ENCODE measurements at places on chromosomes 5 and 9.

GRCh38 chr5:169933127-169933526, 47.2 kb downstream of the INSYN2B start:
- DNase-seq = no peak

GRCh38 chr9:134546246-134546731, 95.3 kb upstream of the COL5A1 start:
- no peak for DNase-seq

- no peak for DNase-seq
These were observed 9.5 kb downstream of the IRF1 start for GRCh38 chr5:132480893-132481595.

DNA sequence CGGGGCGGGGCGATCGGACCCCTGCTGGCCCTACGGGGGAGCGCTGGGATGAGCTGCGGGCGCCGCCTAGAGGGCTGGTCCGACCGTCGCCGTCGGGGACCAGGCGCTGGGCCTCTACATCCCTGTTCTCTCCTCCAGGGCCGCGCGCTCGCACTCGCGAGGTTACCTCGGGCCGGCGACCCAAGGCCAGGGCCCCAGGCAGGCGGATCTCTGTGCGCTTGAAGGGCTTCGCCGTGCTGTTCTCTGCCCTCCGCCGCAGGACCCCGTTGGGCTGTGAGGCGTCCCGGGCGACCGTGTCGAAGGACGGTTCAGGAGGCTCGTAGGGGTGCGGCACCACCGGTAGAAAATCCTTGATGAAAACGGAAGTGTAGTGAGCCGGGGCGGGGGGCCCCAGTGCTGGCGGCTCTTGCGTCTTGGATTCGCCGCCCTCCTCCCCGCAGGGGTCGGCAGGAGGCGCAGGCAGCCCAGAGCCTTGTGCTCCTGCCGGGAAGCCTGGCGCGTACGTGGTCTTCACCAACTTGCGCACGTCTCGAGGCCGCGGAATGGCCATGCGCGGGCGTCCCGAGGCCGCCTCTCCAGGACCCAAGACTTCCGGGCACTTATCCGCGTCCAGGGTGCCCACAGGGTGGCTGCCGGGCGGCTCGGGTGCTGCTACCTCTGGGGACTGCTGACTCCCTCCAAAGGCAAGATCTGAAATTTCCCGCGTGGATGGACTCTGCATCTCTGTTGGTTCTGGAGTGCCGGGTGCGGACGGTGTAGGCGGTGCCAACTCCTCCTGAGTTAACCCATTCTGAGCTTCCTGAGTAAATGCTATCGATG, 2.0 kb downstream of the PROB1 start:
- DNase-seq = no peak

DNA sequence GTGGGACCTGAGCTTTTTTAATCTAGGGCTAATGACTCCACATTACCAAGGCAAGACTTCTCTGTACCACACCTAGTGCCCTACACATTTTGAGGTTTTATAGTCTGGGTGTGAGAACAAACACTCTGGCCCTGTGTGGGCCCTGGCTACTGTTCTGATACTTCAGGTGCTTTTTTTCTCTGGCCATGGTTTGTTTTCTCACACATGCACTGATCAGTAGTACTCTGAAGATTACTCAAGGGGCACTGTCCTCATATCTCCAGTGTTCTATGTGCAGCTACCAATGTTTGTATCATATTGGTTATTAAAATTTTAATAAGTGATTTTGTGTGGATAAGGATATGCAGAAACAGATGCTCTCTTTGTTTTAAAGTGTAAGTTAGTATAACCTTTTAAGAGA, 5.9 kb upstream of the C9orf40 start:
- no peak for DNase-seq

DNA sequence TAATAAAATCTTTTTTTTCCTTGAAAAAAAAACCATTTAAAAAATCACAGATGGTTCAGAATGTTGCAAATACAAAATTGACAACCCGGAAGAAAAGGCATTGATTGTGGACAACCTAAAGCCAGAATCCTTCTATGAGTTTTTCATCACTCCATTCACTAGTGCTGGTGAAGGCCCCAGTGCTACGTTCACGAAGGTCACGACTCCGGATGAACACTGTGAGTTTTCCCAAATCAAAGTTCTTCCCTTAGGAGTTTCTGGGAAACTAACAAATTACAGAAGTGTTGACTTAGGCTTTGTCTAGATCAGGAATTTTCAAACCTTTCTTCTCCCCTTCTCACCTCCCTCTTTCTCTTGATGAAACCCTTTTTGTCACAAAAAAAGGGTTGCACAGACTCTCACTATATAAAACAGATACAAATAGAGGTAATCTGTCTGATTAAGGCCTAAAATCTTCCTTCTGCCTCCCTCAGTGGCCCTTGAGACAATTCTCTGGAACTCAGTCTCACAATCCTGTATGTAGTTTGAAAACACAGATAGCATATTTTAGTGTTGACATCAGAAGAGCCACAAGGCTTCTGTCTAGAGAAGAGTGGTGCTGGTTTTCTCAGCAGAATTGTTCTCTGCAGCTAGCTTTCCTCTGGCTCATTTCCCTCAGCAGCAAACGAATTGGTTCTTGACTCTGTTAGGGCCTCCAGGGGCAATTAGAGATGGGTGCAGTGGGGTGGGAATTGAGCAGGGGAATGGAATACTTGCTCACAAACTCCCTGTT, 79.5 kb downstream of the OSMR start:
- no peak for DNase-seq

- DNase-seq = no peak
These were observed 302.4 kb upstream of the PANK3 start for GRCh38 chr5:168881427-168882149.

- no peak for DNase-seq
These were observed 85.6 kb downstream of the RAD23B start for GRCh38 chr9:107368696-107369095.

DNA sequence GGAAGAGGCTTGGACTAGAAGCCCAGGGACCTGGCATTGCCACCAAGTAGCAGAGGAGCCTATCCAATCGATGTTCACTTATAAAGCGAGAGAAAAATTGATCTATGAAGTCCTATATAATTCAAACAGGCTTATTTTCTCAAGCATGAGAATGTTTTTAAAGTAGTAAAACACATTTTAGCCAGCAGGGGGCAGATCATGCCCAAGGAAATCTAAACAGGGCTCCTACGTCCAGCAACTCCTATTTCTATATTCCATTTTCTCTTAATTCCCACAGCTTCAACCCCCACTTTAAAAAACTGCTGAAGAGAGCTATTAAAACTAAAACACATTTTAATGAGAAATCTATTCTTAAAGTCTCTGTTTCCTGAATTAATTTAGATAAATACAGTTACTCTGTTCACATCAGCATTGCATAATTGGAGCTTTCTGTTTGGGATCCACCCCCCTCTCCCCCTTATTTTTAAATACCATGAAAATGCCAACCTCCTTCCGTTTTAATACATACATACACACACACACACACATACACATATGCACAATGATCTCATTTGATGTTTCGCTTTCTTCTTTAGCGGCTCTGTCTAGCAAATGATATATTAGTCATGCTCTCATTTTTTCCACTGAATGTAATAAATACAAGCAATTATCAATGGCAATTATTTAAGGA, 144.9 kb downstream of the MYO10 start:
- DNase-seq = peak; percentile 51

GRCh38 chr9:13377171-13377925, 97.9 kb upstream of the MPDZ start:
- no peak for DNase-seq

DNA sequence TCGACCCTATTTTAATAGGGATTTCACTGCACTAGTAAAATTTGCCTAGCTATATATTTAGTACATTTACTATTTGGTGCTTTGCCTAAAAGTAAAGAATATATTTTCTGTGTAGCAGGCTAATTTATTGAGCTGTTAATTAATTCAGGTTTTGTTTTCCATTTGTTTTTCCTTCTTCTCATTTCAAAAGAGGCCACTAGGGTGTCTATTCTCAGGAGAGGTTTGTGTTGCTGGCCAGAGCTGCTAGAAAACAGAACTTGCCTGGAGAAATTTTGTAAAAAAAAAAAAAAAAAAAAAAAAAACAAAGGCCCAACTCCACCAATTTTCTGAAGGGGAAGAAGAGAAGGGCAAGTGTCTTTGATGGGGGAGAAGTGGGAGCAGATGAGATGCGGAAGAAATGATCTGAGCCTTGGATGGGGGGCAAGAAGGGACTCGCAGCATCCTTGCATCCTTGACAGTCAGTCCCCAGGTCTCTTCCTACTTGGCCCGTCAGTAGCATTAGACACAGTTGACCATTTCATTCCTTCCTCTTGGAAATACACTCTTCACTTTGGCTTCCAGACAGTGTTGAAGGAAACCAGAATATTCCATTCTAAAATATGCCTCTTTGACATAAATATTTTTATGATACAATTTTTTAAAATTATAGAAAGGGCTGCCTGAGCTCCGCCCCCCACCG, 318.5 kb downstream of the TRPM3 start:
- DNase-seq = no peak

DNA sequence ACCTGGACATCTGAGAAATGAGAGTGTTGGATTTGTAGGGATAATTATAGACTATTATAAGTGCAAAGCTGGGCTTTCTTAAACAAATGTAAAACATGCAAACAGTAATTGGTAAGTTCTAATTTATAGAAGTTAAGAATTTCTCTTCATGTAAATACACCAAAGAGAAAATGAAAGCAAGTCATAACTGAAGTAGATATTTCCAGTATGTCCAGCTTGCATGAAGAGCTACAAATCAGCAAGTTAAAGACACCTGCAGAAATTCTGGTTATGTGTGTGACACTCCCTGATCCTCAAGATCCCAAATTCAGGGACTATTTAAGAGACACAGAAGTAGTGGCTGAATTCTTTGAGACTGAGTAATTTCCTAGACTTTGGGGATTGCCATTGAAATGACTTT, 308.9 kb downstream of the TLE4 start:
- DNase-seq = no peak

GRCh38 chr5:665541-665955, 27.6 kb downstream of the TPPP start:
- DNase-seq = no peak

DNA sequence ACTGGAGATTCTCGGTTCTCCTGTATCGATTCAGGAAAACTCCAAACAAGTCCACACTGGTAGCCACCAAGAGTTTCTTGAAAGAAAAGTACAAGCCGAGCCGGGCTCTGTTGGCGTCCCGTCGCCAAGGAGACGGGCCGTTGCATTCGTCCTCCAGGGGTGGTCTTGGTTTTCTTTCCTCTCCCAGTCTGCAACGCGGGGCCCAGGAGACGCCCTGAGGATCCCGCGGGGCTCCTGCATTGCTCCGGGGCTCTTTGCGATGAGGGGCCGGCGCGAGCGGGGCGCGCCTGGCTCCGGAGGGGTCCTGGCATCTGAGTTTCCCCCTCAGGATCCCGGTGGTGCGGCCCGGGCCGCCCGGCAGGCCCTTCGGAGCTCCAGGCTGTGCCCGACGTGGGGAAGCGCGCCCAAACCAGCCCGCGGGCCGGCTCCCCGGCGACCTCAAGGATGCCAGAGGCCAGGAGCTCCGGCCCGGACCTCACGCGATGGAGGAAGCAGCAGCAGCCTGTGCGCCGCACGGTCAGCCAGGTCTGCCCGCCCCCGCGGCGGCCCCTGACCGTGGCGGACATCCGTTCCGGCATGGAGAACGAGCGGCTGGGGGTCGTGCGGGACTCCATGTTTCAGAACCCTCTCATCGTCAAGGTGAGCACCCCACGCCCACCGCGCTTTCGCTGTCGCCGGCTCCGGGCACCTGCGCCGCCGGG, at the start of gene CFAP77:
Gene CFAP77 (plus strand): TSS at position 384 of the 701 bp plus-strand sequence. CDS start 61 bp downstream, at position 445.
- DNase-seq = no peak

GRCh38 chr5:51386916-51387883, 4.0 kb downstream of the ISL1 start:
- DNase-seq = no peak

DNA sequence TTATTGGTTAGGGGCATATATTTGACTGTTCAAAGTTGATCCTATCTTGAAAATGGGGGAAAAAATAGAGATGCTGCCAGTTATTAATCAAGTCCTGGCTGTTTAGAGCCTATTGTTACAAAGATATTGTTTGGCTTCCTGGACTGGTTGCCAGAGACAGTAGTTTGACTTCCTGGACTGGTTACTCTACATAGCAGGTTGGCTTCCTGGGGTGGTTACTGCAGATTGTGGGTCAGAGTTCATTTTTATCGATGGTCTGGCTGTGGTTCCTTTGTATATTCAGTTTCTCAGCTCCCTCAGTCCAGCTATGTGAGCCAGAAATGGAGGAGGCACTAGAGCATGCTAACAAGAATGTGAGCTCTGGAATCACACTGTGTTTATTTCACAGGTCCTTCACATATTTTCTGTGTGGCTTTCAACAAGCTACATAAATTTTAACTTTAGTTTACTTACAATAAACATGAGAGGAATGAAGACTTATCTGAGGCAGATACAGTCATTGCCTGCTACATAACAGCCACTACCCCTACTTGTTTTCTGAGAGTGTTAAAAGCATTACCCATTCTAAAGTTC, 137.6 kb downstream of the TRPM3 start:
- no peak for DNase-seq

DNA sequence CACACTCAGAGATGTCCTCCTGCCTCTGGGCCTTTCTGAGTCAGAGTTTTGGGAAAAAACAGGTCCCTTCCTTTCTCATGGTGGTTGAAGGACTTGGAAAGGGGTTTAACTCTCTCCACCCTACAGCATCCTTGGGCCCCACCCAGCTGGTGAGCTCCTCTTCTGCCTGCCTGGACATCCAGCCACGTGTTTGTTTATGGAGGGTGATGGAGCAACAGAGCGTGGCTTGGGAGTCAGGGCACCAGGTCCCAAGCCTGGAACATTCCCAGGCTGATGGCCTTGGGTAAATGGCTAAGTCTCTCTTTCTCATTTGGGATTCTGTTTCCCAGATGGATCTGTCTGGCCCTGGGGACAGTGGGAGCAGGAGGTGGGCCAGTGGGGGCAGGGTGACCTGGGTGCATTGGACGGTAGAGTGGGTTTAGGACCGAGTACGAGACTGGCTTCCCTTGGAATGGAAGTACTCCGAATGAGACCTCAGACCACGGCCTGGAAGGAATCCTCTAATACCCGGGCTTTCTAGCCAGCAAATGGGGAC, 141.1 kb upstream of the IRX2 start:
- no peak for DNase-seq

- DNase-seq = no peak
These were observed 19.7 kb downstream of the HMGXB3 start for GRCh38 chr5:150020249-150020648.

- DNase-seq = no peak
These were observed 48.9 kb downstream of the IL31RA start for GRCh38 chr5:55900068-55900467.

DNA sequence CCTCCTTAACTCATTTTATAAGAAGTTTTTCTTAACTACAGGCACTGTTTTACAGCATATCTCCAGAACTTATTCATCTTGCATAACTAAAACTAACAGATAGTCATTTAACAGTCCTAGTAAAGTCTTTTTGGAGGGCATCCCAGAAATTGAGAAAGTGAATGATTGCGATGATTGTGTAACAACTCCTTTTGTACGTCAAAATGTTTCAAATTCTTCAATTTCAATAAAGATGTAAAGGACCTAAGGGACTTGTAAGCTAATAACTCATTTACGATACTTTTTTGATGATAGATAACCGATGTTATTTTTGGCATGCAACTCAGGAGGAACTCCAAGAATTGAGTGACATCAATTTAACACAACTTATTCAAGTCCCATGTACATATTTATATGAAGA, 42.7 kb downstream of the SVEP1 start:
- no peak for DNase-seq

GRCh38 chr9:122050167-122050566, 42.9 kb downstream of the TTLL11 start:
- DNase-seq = no peak

All from right renal pelvis (tissue), 4 donors.